ENCODE measurements at places on chromosomes 2 and 18. TPM values are rescaled to one million over a fixed set of nuclear protein-coding genes. Genes with fewer than 3 reads are reported as not detected.

KCNS3 gene
- not detected for total RNA-seq

DNA sequence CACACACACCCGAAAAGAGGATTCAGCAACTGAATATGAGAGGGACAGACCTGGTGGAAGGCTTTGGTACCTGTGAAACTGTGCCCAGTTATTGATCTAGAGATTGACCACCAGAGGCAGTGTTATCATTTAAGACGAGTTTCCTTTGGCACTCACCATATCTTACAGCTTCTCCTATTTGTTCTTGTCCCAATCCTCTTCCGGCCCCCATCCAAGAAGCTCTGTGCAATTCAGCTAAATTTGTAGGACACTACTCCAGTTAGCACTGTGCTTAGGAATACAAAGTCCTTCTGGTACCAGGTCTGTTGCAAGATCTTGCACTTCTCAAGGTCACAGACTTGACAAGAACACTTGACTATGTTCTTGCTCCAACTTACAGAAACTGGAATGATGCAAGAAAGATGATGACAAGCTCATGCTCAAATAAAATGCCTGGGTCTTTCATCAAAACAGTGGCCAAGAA lies 177.7 kb downstream of the TMEM247 start:
- DNase-seq: no peak

CCDC195 gene
- not detected for total RNA-seq

DNA sequence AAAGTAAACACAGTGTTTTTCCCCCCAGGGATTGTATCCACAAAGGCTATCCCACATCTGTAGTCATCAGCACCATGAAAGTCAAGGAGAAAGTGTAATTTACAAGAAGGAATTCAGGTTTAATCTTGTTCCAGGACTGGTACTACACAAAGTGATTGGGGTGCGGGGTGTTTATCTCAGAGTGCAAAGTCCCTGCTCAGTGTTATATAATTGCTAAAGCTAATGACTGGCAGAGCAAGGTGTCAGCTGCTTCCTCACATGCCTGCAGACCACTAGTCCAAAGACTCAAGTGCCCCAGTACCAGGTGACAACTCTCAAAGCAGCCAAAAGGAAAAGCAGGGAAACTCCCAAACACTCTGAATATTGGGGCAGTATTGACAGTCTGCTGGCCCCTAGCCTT lies 40.4 kb upstream of the PDCL3 start:
- DNase-seq: peak; percentile 2

DNA sequence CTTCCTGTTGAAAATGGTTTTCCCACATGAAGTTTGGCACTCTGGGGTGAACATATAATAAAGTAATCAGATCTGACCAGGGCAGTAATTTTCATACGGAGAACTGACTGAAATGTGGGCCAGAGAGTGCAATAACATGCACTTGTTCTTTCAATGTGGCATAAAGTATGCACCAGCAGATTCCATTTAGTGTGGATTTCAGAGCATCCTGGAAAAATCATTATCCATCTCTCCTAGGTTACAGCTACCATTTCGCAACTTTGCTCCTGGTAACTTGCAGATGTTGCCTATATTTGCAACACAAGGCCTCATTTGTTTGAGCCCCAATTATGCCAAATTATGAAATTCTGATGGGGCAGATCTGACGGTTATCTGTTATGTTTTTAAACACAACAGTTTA lies 55.4 kb downstream of the COLEC12 start:
- no peak for DNase-seq

DNA sequence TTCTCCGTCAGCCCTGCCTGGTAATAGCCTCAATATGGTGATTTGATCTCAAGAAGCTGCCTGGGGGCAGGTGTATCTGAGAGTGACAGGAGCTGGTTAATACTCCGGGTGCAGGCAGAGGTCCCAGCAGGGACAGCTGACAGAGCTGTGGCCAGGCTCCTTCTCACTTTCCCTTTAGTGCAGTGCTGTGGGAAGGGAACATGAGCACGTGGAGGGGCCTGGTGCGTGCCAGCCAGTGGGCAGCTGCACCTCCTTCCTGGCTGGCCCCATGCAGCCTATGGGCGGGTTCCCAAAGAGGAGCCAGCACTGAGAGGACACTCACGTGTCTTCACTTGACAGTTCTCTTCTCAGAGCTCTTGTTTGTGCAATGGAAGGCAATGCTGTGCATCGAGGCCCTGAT lies 9.1 kb downstream of the CNNM4 start:
- no peak for DNase-seq

DNA sequence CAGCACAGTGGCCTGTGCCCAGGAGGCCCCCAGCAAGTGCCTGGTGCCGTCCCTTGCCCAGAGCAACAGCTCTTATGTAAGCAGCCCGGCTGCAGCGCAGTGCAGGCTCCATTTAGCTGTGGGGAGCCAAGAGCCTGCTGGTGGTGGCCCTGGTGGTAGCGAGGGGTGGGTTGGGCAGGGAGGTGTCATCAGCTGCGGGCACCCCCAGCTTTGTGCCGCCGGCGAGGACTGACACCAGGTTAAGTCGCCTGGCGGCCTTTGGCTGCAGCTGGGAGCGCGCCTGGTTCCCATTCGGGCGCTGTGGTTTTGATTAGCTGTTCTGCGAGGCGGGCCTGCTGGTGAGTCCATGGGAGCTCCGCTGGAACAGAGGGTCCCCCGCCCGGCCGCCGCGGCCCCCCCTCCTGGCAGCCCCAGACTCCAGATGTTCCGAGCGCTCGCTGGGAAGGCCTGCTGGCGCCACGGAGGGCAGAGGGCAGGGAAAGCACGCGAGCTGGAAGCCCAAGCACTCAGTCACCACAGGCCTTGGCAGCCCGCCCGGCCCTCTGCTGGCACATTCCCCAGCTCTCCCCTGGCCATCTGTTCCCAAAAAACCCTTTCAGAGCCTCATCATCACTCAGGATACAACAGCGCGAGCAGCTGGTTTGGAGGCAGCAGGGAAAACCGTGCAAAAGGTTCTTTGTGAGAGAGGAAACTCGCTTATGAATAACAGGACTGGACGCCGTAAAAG lies 18.4 kb downstream of the ATOH8 start:
- peak; percentile 100 for DNase-seq

DNA sequence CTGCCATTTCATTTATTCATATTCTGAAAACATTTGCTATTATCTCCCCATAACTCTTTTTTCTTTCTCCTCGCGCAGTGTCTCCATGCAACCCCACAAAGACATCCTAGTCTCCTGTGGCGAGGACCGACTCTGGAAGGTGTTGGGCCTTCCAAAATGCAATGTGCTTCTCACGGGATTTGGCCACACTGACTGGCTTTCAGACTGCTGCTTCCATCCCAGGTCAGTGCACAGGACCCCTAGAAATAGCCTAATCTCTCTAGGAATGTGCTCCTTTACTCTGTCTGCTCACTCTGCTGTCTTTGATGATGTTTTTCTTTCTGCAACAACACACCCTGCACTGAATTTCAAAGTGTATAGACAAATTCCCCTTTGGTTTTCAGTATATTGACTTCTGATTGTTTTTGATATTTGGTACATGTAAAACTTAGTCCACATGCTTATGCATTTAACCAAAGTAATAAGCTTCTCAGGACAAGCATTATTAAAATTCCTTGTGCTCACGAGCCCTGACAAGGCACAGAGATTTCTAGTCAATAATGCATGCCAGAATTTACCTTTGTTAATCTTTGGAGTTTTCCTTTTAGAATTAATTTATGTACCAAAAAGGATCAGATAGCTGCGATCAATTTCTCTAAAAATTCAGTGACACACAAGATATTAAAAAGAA lies 548.3 kb upstream of the VWC2L start:
- DNase-seq: no peak

DNA sequence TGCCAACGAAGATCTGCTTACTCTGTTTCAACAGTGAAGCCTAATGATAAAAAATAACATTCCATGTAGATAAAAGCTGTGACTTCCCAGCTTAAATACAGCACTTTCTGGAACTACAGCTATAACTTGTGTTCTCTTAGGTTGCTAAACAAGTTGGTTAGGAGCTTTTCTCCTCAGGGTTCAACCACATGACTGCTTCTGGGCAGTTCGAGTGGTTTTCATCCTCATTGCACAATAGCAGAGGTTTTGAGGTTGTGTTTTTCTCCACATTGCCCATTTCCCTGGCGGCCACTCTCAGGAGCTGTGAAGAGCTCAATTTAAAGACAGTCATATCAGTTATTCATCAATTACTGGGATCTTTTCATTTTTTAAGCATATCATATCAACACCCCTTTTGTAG lies 102.2 kb upstream of the CYP1B1 start:
- no peak for DNase-seq

- no peak for DNase-seq
Observed at GRCh38 chr2:85173909-85174308, 40.7 kb downstream of the TCF7L1 start.

DNA sequence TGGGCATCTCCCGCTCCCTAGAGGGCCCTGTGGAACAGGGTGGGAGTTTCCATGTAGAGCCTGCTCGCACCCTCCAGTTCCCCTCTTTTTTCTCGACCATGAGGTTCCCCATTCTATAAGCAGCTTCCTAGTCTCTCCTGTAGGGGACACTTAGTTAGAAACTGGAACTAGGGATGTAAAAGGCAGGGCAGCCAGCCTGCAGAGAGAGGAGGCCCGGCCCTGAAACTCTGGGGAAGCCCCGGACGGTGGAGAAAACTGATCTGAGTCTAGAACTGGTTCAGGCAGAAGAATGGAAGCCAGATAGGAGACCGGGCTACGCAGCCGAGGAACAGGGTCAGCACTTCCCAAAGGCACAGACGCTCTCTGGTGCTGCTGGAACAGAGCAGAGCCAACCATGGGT lies 51.6 kb upstream of the ATG16L1 start:
- no peak for DNase-seq

GRCh38 chr18:21439431-21439846 lies 161.1 kb downstream of the ESCO1 start:
- no peak for DNase-seq

DNA sequence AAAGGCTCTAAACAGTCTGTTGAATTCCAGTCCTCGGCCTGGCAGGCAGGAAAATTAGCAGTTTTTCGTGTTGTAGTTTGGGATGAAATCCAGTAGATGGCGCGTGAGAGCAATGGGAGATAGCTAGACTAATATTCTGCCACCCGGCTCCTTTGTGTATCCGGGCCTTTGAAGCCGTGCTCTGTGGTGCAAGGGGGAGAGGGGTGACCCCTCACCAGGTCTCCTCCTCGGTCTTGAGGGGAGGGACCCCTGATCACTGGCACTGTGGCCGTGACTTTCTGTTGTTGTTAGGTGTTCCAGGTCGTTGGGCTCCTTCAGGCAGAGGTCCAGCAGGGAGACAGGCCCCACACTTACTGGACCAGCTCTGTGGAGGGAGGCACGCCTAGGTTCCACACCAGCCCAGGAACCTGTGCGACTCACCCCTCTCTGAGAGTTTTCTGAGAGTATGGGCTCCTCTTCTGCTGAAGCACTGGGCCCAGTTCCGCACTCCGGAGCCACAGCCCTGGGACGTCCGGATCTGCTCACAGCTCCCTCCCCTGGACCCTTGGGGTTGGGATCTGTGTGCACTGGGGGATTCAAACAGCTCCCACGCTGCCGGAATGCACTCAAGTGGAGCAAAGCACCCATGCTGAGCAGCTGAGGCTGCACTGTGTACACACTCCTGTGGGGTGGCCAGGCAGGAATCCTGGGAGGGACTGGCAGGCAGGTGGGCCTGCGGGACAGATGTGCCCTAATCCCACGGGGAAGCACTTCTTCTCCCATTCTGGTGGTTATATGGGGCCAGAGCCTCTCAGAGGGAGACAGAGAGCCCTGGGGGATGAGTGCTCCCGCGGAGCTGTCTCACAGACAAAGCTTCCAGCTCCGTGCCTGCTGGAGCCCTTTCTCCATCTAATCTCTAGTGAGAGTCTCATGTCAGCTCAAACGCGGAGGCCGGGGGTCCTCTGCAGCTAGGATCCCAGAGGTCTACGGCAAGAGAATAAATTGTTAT lies 8.8 kb downstream of the GKN2 start:
- DNase-seq: no peak

DNA sequence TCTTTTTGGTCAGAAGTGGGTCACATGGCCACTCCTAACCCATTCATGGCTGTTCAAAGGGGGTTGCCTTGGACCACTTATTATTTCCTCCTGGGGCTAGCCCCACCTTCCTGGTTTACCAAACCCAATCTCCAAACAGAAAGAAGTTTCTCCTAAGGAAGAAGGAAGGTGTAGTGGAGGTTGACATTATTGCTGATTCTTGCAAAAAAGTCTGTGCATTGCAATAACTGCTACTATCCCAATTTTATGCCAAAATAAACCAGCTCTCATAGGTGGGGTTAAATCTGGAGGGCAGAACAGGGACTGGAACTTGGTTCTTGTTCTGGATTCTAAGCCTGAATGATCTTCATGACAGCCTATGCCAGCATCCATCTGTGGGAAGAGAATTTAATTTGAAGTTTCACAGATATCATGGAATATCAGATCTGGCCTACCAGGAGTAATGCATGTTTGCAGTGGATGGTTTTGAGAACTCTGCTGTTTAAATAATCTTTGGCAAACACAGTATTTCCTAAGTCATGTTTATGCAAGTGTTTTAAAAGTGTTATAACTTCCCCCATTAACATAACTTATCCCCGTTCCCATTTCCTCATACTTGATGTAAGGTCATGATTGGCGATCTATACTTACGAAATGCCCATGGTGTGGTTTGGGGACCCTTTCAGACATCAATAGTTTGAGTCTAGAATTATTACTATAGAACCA lies 11.9 kb downstream of the ANXA4 start:
- DNase-seq: no peak

AMER3 gene
- not detected for total RNA-seq

- peak; percentile 65 for DNase-seq
Observed at GRCh38 chr18:79569720-79570119, 109.9 kb upstream of the CTDP1 start.

DNA sequence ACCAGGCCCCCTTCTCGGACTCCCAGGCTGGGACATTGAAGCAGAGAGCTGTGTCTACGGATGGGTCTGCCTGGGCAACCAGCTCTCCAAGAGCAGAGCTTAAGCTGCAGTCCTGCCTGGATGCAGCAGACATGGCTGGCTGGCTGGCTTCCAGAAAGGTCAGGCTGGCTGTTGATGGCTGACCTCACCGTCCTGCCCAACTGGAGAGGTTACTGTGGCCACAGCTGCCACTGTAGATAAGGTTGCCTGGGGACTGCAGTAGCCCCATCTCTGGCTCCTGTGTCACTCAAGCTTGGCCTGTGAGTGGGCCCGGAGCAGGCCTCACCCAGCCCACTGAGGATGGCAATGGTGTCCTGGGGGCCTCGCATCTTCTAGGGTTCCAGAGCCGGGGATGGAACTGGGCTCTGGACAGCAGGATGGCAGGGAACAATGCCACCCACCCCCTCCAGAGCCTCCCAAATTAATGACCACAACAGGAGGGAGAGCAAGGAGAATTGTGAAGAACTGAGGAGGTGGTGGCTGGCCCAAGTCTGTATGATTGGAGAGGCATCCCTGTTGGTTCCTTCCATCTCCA lies 37.0 kb upstream of the FOSL2 start:
- DNase-seq: no peak

EIF2B4 gene
- 50.4 TPM for total RNA-seq

All from osteocyte (in vitro differentiated cells).